Stimulated activated CD4-positive, alpha-beta T cell treated with anti-CD3 and anti-CD28 coated beads, Interleukin-1b, Interleukin-23, amount 100 ng/mL, for 1 hour (primary cell): ENCODE measurements at places on chromosomes 3 and 15.

DNA sequence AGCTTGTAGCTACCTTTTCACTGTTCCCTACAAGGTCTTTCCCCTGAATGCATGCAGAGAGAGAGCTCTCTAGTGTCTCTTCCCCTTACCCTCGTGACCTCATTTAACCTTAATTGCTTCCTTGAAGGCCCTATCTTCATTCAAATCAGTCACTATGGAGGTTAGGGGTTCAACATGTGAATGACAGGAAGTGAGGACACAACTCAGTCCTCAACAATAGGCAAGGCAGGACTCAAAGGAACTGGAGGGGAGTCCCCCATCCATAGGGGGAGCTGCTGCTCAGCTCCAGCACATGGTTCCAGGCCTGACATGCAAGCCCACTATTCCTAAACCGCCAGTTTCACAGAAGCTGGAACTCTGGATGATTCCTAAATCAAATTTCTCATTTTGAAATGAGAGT lies 33.8 kb upstream of the GYG1 start:
- no peak for DNase-seq

GRCh38 chr3:30628901-30629590 lies 22.6 kb downstream of the TGFBR2 start:
- DNase-seq = no peak

- no peak for DNase-seq
Measured at GRCh38 chr15:92667287-92667904, 11.8 kb upstream of the FAM174B start.

DNA sequence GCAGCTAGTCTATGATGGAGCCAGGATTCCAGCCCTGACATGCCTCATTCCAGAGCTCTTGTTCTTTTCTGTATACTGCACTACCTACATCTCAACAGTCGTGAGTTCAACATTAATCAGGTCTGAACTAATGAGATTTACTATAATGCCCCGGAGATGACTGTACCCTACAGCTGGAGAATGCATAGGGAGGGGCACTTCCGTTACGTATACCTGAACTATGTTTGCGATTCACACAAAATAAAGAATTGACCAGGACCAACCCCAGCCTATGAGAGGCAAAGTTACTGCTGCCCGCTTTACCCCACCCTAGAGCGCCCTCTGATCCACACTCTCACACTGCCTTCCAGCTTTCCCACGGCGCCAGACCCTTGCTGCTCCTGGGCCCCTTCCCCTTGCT lies 97.0 kb downstream of the IGF2BP2 start:
- no peak for DNase-seq

DNA sequence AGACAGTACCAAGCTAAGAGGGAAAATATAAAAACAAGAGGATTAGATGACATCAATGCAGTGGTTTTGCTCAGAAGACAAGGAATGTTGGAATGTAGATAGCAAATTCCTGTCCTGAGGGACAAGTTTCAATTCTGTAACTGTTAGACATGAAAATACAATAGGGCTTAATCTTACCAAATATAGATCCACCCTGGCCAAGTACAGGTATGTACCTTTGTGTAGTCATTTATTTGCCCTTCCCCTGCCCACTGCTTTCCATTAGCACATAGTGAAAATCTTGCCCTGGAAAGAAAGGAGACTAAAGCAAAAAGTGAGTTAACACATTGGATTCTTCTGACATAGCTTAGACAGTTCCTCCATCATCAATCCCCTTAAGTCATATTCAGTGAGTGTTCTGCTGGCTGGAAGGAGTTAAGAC lies 389.0 kb upstream of the THBS1 start:
- DNase-seq = no peak

DNA sequence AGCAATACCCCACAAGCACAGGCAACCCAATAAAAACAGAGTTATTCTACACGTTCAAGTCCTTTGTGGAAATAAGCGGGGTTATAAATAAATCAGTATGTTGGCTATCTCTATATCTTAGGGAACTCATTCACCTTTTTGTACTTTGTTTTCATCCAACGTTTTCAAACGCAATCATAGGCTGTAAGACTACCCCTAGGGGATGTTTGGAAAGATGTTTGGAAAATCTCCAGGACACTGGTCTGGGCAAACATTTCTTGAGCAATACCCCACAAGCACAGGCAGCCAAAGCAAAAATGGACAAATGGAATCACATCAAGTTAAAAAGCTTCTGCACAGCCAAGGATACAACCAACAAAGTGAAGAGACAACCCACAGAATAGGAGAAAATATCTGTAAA lies 70.1 kb downstream of the CLDN11 start:
- DNase-seq = no peak

DNA sequence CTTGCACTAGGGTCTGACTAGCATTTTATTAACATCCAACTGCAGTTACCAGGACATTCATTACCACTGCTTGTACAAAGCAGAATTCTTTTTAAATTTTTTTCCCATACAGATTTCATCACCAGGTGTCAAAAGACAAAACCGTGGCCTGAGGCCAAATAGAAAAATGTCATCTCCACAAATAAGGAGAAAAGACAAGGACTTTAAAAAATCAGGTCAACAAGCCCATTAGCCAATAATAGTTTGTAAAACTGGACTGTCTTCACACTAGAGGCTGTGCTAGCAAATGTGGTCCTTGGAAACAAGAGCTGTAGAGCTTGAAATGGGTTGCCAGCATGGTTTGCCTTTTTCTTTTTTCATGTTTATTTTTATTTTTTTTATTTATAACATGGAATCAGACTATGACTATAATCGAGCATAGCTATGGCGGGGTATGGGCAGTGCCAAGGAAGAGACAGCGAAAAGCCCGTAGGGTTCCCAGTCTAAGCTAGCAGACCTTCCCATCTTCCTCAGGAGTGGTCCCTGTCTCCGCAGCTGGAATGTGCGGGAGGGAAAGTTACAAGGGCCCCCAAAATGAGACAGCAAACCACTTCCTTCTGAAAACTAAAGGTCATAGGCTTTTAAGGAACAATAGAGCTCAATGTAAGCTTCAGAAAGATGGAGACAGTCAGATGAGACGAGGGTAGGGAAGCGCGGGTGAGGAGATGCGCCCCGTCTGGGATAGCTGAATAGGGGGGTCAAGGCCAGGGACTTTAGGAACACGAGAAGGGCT lies 1.5 kb downstream of the PTPN9 start:
- no peak for DNase-seq

- DNase-seq = no peak
Measured at GRCh38 chr3:55623786-55624185, 136.7 kb upstream of the WNT5A start.
